Fibroblast of the aortic adventitia (primary cell): ENCODE measurements at places on chromosomes 7 and 10.

GRCh38 chr7:145350334-145350733 lies 514.5 kb upstream of the TPK1 start:
- no peak for DNase-seq

DNA sequence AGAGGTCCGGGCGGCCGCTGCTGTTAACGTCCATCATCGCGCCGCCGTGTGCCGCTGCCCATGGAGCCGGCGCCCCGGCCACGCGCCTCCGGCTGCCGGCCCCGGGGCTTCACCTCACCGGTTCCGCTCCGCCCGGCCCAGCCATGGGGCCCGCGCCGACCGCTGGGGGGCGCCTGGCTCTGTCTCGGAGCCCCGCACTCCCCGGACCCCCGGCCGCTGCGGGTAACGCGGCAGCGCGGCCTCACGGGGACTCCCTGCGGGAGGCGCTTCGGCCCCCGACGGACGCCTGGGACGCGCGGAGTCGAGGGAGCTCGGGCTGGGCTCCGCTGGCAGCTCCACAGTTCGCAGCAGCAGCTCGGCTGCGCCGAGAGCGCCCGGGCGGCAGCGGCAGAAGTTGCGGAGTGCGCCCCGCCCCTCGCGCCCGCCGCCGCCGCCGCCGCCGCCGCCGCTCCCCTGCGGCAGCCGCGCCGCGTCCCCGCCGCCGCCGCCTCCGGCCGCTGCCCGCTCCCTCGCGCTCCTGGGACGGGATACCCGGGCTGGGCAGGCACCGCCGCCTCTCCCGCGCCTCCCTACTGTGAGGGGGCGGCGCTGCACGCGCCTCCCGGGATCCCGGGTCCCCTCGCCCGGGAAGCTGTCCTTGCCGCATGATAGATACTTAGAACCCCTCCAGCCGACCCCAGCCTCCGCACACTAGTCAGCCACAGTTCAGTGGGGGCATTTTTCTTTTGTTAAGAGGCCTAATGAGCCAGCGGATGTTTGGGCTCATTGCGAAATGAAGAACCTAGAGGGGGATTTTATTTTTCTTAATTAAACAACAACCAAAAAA lies at the start of gene HTR7:
Gene HTR7, minus strand, starts transcription at position 405 of the 826 bp plus-strand sequence. Its CDS starts 368 bp downstream, at position 37.
- DNase-seq = no peak

DNA sequence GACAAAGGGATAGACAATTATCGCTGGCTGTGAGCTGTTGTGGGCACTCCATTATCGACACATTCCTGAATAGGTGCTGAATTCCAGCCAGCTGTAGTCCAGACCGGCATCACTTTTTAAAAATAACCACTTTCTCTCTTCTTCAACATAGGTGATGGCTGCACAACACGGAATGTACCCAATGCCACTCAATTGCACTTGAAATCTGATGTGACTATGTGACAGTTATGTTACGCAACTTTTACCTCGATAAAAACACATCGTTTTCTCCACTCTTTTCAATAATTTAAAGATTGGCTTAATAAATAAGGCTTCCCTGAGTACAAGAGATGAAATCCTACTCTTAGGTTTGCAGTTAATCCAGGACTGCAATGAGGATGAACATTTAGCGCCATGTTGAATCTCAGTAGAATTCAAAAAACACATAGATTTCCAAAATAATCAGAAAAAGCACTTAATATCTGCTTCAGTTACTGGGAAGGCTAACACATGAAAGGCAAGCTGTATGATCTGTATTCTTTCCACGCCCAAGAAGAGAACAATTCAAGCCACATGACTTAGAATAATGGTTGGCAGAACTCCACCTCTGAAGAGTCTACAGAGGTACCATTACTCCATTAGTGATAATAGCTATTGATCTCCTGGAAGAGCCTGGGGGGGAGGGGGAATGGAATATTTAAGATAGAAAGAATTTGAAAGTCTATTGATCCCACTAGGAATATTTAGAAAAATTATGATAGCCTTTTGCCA lies 3.6 kb downstream of the YWHAG start:
- peak; percentile 32 for DNase-seq

DNA sequence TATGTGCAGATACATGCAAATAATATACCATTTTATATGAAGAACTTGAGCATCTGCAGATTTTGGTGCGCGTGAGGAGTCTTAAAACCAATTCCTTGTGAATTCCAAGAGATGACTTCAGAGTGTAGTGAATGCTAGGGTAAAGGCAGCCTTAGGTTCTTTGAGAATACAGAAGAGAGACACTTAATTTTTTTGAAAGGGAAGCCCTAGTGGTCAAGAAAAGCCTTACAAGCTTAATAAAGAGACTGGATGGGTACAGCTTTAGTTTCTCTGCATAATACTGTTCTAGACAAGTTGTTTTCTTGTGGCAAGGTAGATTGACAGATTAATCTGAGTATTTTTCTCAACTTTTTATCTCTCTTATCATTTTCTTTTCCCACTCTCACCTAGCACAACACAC lies 636.5 kb downstream of the DNAJB9 start:
- DNase-seq = no peak

GRCh38 chr10:6033954-6034353 lies 28.2 kb downstream of the IL2RA start:
- no peak for DNase-seq

DNA sequence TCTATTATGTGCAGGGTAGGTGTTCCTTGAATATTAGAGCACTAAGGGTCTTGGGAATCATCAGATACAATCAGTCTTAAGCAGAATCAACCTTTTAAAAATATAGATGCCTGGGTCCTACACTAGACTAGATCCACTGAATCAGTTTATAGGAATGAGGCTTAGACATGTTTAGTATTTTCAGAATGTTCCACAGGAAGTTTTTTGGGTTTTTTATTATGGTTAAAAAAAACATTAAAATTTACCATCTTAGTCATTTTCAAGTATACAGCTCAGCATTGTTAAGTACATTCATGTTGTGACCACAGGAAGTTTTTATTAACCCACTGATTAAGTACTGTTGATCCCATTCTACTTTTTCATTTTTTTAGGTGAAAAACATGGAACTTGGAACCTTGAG lies 135.7 kb downstream of the LCOR start:
- DNase-seq = no peak
